ENCODE measurements at places on chromosomes 12 and 14.

- DNase-seq: no peak
These were observed 11.8 kb upstream of the PLEKHG3 start for GRCh38 chr14:64692189-64692985.

GRCh38 chr14:69242311-69243224 is 17.4 kb upstream of the GALNT16 start:
- DNase-seq: peak; percentile 65

DNA sequence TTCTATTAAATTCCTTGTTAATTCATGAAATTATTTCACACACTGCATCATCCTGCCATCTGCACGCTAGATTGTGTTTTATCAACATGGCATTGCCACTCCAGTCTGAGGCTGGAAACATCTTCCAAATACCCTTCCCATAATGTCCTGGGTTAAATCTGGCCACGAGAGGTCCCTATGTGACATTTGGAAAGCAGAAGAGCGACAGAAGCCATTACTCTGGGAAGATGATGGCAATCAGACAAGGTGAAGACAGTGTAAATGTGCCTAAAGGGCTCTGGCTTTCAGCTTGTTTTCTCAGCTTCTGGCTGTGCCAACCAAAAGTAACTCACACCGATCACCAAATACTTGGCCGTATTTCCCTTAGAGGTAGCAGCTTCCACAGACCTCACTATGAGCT is 144.8 kb downstream of the CAPZA3 start:
- DNase-seq: no peak

DNA sequence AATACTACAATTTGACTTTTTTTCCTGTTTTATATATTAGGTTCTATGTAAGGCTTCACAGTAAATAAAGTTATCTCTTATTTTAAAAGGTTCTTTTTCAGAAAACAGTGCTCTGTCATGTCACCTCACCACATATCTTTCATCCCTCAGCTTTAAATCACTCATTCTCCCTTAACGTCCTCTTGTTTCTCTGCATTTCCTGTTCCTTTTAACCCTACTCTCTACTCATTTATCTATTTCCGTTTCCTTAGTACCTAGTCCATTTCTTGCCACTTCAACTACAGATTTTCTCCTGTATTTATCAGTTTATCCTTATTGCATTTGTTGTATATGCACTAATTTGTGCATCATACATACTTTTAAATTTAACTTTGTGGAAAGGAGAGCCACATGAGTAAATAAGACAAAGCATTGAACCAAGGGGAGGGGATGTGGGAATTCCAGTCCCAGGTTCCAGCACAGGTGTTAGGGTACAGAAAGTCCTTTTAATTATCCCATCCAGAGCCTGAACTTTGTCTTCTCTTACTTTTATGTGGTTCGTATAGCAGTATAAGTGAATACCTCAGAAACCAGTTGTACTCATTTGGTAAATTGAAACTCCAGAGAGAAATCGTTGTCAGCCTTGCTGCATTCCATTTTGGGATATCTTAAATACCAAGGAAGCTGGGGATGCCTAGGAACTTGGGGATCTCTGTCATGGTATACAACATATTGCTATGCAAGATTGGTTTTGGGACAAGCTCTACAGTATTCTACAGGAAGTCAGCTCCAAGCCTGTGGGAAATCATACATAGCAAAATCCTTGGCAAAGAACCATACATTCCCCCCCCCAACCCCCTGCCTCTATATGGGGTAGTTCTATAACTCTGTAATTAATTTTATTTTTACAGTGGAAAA is 120.5 kb downstream of the DIP2B start:
- DNase-seq: peak; percentile 43

- no peak for DNase-seq
These were observed 117.3 kb upstream of the PZP start for GRCh38 chr12:9325471-9325870.

- DNase-seq: peak; percentile 70
These were observed 521 bp downstream of the CDK2AP1 start for GRCh38 chr12:123271001-123271668.

Data from large intestine (tissue), 12 donors.